T-helper 1 cell (primary cell): ENCODE measurements at places on chromosomes 7 and 10.

DNA sequence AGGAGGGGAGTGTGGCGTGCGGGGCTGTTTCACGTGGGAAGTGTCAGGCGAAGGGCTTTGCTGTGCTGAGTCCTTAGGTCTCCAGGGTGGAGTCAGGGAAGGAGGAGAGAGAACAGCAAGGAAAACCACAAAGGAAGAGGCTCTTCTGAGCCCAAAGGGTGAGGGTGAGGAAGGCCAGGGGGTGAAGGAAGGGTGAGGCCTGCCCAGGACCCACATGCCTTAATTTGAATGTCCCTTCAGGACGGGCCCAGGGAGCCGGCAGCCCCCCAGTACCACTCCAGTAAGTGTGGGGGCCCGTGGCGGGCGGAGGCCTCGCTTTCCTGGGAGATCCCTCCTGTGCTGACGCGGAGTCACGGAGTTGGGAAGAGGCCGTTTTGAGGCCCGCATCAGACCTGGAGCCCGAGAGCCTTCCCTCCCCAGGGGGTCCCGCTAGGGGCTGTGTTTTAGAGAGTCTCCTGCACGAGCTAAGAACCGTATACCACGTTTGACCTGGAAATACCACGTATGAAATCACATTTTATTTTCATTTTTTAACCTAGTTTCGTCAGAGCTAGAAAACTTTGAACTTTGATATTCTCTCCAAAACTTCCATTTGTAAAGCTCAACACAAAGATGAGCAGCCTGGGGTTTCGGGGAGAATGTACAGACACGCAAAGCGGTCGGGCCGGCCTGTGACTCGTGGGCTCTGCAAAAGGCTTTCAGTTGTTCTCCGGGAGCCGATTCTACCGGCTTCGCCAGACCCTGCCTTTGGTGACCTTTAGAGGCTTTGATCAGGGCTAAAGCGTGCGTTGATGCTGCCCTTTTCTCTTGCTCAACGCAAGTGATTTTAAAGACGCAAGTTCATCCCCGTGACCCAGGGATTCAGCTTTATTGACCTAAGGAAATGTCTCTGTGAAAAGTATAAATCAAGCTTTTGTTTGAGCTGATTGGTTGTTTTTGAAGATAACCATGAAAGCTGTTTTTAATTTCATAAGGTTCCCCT is 23.6 kb upstream of the TTYH3 start:
- DNase-seq = no peak

- no peak for DNase-seq
Measured at GRCh38 chr10:50807851-50808776, 68.4 kb downstream of the ASAH2B start.

- DNase-seq = no peak
Measured at GRCh38 chr10:86769991-86770390, 13.6 kb downstream of the BMPR1A start.

- no peak for DNase-seq
Measured at GRCh38 chr7:85065306-85065705, 121.5 kb downstream of the SEMA3D start.

- DNase-seq = no peak
Measured at GRCh38 chr10:72007246-72007892, 43.2 kb downstream of the CHST3 start.

DNA sequence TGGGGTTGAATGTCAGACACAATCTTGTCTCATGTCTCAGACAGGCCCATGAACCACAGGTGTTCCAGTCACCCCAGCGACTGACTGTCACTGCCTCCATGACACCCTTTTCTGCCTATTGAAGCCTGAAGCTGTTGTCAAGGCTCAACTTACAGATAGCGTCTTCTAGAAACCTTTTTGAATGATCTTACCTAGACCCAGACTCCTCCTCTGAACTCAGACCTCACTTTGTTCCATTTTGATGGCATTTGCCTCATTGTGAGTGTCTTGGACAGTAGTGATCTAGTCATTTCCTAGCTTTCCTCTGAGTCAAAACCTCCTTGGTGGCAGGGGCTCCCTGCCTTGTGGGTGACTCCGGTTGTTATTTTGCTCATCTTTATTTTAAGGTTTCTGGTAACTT is 98.3 kb upstream of the AGK start:
- no peak for DNase-seq

GRCh38 chr7:136293272-136293671 is 316.1 kb upstream of the MTPN start:
- DNase-seq = no peak

GRCh38 chr10:60341969-60342368 is 47.7 kb downstream of the ANK3 start:
- DNase-seq = no peak

DNA sequence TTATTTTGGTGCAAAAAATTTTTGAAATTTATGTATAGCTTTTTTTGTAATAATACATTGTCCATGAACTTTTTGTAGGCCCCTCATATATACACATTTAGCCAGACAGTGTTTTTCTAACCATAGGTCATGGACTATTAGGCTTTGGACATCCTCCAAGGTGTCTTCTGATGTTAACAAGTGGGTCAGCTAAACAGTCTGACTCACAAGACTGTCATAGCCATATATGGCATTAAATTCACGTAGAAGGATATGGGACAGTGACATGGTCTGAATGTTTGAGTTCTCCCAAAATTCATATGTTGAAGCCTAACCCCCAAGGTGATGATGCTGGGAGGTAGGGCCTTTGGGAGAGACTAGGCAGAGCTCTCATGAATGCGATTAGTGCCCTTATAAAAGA is 14.0 kb upstream of the NUB1 start:
- DNase-seq = no peak

DNA sequence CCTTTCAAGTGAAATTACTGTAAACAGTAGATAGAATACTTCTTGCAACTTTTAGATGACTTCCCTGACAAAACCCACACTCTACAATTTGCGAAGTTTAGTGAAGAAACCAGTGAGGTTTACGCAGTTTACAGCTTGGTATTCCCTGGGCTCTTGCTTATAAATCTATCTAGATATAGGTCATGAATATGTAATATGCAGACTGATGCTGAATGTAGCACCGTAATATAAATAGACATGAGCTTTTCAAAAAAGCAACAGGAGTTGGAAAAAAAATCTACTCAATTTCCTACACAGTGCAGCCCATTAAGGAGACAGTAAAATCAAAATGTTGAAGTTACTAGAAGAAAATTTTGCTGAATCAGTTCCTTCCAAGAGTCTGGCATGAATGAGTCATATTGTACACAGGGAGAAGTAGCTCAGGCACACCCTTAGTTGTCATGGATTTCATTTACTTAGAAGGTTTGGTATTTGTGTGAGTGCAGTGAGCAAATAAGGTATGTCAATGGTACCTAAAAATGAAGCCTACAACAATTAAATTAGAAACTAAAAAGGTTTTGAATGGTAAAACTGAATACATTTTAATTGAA is 67.7 kb upstream of the NEUROD6 start:
- no peak for DNase-seq

- no peak for DNase-seq
Measured at GRCh38 chr7:130974169-130974568, 240.2 kb upstream of the KLF14 start.

- DNase-seq = no peak
Measured at GRCh38 chr7:157938211-157938610, 601.4 kb downstream of the DNAJB6 start.

DNA sequence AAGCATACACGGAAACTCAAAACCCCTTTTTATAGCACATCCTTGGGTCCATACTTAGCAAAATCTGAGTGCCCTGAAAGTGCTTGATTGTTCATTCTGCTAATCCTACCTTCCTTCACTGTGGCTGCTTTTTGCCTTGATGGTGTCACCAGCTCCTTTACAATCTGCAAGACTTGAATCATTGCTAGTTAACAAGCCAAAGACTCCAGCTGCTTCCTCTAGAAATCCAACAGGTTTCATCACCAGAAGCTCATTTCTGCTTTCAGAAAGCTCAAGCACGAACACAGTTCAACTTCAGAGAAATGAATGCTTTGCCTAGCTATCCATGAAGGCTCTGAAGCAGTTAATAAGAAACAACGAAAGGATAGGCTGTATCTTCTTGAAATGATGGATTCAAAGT is 38.0 kb downstream of the USP6NL start:
- DNase-seq = no peak

DNA sequence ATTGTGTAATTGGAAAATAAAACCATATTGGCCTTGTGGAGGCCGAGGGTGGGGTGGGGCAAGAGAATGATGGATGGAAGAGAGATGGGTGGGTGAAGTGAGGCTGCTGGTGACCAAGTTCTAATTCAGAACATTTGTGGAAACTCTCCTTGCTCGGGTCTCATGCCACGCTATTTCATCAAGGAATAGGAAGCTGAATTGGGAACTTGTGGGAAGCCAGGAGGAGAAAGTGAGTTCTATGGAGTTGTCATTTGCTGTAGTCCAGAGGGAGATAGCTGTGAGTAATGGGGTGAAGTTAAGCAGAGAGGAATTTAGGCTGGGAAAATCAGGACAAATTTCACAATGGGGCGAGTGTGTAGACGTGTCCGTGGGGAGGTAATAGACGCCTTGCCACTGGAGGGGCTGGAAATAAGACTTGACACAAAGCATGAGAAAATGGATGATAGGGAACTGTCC is 339.2 kb downstream of the LRMDA start:
- no peak for DNase-seq

GRCh38 chr10:44696496-44696895 is 214.6 kb upstream of the TMEM72 start:
- no peak for DNase-seq

DNA sequence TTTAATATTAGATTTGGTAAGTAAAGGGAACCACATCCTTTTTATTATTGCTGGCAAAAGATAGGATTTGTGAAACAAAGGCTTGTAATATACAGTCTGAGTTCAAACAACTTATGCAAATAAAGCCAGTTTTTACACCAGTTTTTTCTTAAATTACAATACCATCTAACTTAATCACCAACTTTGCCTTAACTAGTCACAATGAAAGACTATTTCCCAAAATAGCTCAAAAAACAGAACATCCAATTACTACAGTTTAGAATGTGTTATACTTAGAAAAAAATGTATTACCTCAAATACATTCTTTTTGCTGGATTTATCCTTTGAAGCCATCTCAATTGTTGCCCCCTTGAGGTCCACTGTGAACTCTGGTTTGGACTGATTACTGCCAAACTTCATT is 108.5 kb downstream of the ARHGAP12 start:
- no peak for DNase-seq

DNA sequence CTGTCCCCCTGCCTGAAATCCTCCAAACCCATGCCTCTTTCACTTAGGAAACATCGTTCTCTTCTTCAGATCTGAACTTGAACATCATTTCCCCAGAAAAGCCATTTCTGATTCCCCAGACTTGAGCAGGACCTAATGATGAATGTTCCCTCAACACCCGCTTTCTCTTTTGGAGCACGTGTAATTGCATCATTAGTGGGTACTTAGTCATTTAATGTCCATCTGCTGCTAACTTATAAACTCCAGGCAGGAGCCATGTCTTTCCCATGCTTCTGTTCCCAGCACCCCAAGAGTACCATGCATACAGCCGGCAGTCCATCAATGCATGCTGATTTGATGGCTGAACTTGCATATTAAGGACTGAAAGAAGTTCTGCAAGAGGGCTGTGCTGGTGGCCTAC is 36.5 kb upstream of the ECHDC3 start:
- DNase-seq = no peak

DNA sequence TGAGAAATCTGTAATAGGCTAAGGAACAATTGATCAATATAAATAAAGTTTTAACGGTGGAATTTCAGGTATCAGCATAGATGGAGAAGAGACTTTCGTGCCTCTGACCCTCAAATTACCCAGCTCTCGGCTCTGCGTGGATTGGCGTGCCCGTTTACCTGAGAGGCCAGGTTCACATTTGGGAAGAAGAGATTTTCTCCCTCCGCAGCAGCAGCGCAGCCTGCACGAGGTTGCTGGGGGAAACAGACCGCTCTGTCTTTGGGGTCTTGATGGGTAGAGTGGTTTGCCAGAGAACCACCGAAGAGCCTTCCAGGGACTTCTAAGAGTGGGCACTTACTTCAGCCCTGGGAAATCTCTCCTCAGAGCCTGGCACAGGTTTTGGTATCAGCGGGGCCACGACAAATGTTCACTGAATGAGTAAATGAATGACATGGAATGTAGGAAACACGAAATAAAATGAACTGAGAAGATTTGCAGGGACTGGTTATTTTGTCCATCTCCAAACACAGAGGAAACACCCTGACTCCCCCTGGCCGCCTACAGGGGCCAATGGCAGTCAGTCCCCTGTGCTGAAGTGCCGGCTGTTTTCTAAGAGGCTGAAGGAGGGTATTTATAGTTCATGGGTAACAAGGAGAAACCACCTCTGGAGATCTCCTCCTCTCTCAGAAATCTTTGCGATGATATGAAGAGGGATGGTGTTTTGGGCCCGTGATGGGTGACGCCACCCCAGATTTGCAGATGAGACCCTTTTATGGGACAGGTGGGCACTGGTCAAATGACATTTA is 338.5 kb downstream of the ADARB2 start:
- no peak for DNase-seq

DNA sequence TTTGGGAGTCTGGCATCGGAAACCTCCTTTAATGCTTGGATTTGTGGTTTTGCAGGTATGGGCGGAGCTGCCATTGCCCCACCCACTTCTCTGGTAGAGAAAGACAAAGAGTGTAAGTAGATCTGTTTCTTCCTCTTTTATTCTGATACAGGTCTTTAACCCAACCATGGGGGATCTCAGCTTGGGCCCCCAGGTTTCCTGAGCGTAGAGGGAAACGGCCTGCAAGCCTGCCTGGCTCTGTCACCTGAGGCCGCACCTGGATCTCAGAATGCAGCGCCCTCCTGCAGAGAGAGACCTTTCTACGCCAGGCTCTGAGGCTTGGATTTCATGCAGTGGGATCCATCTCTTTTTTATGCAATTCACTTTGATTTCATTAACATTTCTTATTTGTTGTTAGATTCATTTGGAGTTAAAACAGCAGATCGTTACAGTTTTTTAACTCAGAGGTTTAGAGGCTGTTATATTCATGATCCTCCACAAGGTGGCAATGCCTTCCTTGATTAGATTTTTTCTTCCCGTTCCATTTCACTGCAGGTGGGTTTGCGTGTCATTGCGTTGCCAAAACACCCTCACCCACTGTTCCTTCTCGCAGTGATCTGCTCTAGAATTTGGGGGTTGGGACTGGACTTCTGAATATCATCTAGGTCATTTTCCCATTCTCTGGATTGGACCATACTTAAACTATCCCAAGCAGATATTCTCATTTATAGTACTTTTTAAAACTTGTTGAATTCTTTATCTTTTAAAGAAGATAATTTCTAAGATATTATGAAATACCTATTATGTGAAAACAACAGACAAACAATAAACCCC is 20.0 kb downstream of the RBM17 start:
- peak; percentile 29 for DNase-seq

GRCh38 chr10:3264161-3264761 is 91.7 kb upstream of the PITRM1 start:
- DNase-seq = no peak

DNA sequence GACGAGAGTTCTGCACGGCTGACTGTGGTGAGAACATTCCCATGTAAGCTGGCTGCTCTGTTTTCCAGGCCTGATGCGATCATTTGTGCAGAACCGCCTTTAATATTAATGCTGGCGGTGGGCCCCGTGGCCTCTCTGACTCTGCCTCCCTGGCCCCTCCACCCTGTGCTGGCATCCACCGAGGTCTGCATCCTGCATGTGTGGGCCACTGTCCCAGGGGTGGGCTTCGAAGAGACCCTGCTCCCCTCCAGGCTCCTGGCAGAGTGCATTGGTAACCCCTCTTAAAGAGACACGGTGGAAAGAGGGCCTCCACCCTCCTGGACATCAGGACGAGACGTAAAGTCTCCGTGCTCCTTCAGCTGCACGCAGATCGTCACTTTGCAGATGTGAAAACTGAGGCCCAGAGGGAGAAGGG is 67.3 kb upstream of the FAM20C start:
- no peak for DNase-seq
